Activated naive CD4-positive, alpha-beta T cell treated with anti-CD3 and anti-CD28 coated beads, Interleukin-2, amount 50 U/mL, for 72 hours (primary cell): ENCODE measurements at places on chromosomes 4 and X. TPM values are rescaled to one million over a fixed set of nuclear protein-coding genes. Genes with fewer than 3 reads are reported as not detected.

GRCh38 chrX:37441377-37441776 lies 92.2 kb downstream of the PRRG1 start:
- DNase-seq, result no peak

DNA sequence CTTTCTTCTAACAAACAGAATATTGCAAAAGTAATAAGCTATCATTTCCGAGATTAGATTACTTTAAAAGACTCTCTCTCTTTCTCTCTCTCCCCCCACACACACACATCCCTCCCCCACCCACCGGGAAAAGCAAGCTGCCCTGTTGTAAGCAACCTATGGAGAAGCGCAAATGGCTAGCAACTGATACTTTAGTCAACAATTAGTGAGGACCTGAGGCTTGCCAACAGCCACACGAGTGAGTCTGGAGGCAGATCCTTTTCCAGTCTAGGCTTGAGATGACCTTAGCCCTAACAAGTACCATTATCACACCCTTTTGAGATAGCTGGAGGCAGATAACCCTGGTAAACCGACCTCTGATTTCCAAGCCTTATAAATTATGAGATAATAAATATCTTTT lies 19.7 kb upstream of the ADGRL3 start:
- no peak for DNase-seq

DNA sequence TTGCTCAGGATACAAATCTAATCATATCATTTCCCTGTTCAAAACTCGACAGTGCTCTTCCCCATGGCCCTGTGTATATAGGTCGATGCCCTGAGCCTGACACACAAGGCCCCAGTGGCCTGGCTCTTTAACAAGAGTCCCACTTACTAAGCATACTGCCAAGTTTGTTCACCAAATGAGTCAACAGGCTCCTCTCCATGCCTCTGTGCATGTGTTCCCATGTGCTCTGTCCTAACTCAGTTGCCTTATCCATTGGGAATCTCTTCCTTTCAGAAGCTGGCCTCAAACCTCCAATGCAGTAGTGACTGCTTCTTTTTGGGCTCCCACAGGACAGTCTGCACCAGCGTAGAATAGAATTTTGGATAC lies 18.9 kb upstream of the CXCR3 start:
- no peak for DNase-seq

DNA sequence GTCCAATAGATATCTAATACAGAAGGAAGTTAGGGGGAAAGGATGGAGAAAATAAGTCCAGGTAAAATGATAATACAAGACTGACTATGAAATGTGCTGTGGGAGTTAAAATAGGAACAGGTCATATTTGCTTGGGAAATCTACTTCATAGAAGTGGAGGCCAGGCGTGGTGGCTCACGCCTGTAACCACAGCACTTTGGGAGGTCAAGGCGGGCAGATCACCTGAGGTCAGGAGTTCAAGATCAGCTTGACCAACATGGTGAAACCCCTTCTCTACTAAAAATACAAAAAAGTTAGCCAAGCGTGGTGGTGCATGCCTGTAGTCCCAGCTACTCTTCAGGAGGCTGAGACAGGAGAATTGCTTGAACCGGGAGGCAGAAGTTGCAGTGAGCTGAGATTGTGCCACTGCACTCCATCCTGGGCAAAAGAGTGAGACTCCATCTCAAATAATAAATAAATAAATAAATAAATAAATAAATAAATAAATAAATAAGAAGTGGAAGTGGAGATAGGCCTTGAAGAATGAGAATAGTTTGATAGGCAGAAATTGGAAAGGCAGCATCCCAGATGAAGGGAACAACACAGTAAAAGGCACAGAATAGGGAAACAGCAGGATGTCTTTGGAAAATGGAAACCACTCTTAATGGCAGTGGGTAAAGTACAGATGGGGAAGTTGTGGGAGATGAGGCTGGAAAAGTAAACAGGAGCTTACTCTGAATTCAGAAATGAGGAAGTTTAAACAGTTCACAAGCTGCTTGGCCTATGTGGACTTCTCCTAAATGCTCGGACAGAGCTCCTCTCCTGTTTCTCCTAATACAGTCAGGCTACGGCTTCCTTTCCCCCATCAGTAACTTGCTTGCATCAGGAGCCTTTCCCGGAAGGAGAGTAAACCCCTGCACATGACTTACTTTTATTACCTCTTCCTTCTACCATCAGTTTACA lies 15.1 kb upstream of the GK start:
- DNase-seq, result no peak

Gene IKBKG
- 35.0 TPM for total RNA-seq

Gene SPANXN3
- total RNA-seq, result not detected

Gene CSAG2
- not detected for total RNA-seq

Gene ASB12
- not detected for total RNA-seq
